ENCODE measurements at places on chromosomes 7 and 10. TPM values are rescaled to one million over a fixed set of nuclear protein-coding genes. Genes with fewer than 3 reads are reported as not detected.

DNA sequence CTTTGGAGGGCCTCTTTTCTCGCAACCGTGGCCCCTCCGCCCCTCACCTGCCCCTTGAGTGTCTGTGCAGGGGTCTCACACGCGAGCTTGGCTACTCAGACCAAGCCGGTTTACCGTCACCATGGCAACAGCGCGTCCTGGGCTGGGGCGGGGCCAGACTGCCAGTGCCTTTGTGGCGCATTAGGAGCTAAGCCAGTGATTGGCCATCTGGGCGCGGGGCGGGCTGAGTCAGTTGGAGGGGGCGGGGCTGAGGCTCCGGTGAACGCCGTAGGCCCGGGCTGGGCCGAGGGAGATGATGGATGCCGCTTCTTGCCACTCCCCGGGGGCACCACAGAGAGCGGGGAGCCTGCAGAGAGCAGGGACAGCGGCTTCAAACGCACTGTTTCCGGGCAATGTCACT lies 48.7 kb upstream of the FXYD4 start:
- H3K27ac ChIP-seq, result no peak overlapping the region
- peak; percentile 92 for DNase-seq
- no peaks in the 10 kb centered on the region for H3K27me3 ChIP-seq
- H3K4me1 ChIP-seq, result no peaks in the 10 kb centered on the region
- H3K4me3 ChIP-seq, result no peak overlapping the region
- no peaks in the 10 kb centered on the region for H3K36me3 ChIP-seq

DNA sequence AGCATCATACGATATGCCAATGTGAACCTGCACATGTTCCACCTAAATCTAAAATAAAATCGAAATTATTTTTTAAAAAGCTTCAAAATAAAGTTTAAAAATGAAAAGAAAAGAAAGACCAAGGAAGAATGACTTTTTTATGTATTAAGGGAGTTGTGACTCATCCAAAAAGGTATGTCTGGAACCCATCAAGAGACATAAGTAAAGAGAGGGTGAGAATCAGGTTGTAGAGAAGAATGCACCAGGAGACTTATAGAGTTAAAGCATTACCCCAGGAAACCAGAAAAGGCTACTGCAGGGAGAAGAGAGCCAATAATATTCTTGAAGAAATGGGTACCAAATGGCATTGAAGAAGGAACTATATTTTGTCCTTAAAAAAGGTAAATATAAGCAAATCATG lies 69.8 kb downstream of the CTTNBP2 start:
- H3K4me3 ChIP-seq, result no peak overlapping the region
- DNase-seq, result no peak
- no peaks in the 10 kb centered on the region for H3K4me1 ChIP-seq
- no peak overlapping the region for H3K27ac ChIP-seq
- no peaks in the 10 kb centered on the region for H3K27me3 ChIP-seq

DNA sequence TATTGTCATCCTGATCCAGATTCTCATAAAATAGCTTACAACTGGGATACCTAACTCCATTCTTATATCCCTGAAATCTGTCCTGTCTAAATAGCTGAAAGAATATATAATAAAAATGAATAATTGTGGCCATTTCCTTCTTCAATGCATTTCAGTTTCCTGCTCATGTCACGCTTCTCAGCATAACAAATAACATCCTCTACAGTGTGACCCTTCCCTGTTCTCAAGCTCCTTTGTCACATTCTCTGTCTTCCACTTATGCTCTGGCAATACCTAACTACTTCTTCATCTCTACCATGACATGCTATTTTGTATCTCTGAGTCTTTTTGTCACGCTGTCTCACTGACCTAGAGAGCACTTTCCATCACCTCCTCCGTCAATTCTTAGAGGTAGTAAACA lies 884.1 kb upstream of the LRRTM3 start:
- no peak overlapping the region for H3K4me3 ChIP-seq
- no peak for DNase-seq
- no peaks in the 10 kb centered on the region for H3K4me1 ChIP-seq
- no peaks in the 10 kb centered on the region for H3K36me3 ChIP-seq
- H3K27ac ChIP-seq, result no peak overlapping the region
- no peaks in the 10 kb centered on the region for H3K27me3 ChIP-seq

- H3K4me1 ChIP-seq, result peaks cover 18% of the 10 kb centered on the region
- H3K36me3 ChIP-seq, result no peaks in the 10 kb centered on the region
- no peaks in the 10 kb centered on the region for H3K27me3 ChIP-seq
- H3K27ac ChIP-seq, result no peak overlapping the region
- no peak for DNase-seq
- no peak overlapping the region for H3K4me3 ChIP-seq
Measured at GRCh38 chr7:159213253-159213652, 68.6 kb upstream of the VIPR2 start.

DNA sequence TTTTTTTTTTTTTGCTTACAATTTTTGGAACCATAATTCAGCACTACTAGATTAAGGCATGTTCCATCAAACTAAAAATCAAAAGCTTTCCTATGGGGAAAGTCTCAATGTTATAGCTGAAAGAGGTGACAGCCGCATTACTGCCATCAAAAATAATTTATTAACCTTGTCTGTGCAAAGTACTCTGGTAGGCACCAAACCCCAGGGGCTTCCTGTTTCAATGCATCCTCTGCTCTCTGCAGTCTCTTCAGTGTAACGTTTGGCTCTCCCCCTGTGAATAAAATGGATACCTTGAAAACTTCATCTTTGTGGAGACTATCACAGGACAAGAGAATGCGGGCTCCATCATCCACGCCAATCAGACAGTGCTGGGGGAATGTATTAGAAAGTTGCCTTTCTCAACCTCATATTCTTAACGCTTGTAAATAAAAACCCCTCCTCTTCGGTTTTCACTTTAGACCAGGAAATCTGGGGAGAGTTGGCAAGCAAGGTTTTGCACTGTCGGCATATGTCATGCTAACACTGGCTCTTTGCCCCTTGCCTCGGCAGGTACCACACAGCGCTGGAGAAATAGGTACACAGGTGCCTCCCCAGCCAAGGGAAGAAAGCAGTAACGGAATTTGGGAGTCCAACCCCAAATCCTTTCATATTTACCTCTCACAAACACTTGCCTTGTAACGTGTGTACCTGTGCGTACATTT lies 1.6 kb upstream of the NRG3 start:
- no peaks in the 10 kb centered on the region for H3K4me1 ChIP-seq
- H3K36me3 ChIP-seq, result no peaks in the 10 kb centered on the region
- no peak overlapping the region for H3K4me3 ChIP-seq
- H3K27ac ChIP-seq, result no peak overlapping the region
- H3K27me3 ChIP-seq, result no peaks in the 10 kb centered on the region

- DNase-seq, result no peak
- H3K4me1 ChIP-seq, result no peaks in the 10 kb centered on the region
- no peak overlapping the region for H3K27ac ChIP-seq
- H3K27me3 ChIP-seq, result no peaks in the 10 kb centered on the region
Measured at GRCh38 chr10:118914629-118915028, 114.9 kb upstream of the NANOS1 start.

- no peaks in the 10 kb centered on the region for H3K4me1 ChIP-seq
- H3K36me3 ChIP-seq, result no peaks in the 10 kb centered on the region
- H3K27ac ChIP-seq, result no peak overlapping the region
Measured at GRCh38 chr7:10537764-10538163, 435.9 kb upstream of the PHF14 start.

- DNase-seq, result no peak
- H3K27me3 ChIP-seq, result peaks cover 5% of the 10 kb centered on the region
- peaks cover 4% of the 10 kb centered on the region for H3K4me1 ChIP-seq
- H3K4me3 ChIP-seq, result no peak overlapping the region
- H3K36me3 ChIP-seq, result no peaks in the 10 kb centered on the region
- no peak overlapping the region for H3K27ac ChIP-seq
Measured at GRCh38 chr10:127850944-127851343, 41.8 kb downstream of the CLRN3 start.

- DNase-seq, result no peak
- H3K36me3 ChIP-seq, result no peaks in the 10 kb centered on the region
- H3K27ac ChIP-seq, result no peak overlapping the region
- no peaks in the 10 kb centered on the region for H3K4me1 ChIP-seq
- no peak overlapping the region for H3K4me3 ChIP-seq
Measured at GRCh38 chr7:35501681-35502080, 193.3 kb downstream of the HERPUD2 start.

GRCh38 chr7:27843584-27844305 lies 103.8 kb downstream of the TAX1BP1 start:
- H3K27ac ChIP-seq, result no peak overlapping the region
- no peaks in the 10 kb centered on the region for H3K27me3 ChIP-seq
- no peaks in the 10 kb centered on the region for H3K36me3 ChIP-seq

DNA sequence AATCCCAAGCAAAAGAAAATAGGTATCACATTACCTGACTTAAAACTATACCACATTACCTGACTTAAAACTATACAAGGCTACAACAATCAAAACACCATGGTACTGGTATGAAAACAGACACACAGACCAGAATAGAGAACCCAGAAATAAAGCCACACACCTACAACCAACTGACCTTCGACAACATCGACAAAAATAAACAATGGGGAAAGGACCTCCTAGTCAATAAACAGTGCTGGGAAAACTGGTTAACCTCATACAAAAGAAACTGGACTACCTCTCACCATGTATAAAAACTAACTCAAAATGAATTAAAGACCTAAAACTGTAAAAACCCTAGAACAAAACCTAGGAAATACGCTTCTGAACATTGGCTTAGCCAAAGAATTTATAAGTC lies 22.5 kb downstream of the SNX13 start:
- no peak for DNase-seq
- no peak overlapping the region for H3K4me3 ChIP-seq
- no peak overlapping the region for H3K27ac ChIP-seq
- H3K27me3 ChIP-seq, result no peaks in the 10 kb centered on the region
- peaks cover 21% of the 10 kb centered on the region for H3K4me1 ChIP-seq

DNA sequence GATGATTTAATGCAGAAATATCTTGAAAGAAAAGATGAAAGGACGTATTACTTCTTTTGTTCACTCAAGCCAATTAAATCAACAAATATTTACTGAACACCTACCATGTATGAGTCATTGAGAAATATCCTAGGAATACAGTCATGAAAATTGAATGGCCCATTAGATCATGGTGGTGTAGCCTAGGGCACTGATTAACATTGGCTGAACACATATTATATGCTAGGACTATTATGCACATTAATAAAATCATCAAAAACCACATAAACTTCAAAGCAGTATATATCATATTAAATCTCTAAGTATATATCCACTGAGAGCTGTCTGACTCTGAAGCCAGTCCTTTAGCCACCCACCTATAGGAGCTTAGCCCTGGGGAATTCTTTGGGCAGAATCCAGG lies 41.8 kb downstream of the FAM204A start:
- H3K27ac ChIP-seq, result no peak overlapping the region
- no peak overlapping the region for H3K4me3 ChIP-seq
- no peaks in the 10 kb centered on the region for H3K27me3 ChIP-seq
- H3K4me1 ChIP-seq, result no peaks in the 10 kb centered on the region

DNA sequence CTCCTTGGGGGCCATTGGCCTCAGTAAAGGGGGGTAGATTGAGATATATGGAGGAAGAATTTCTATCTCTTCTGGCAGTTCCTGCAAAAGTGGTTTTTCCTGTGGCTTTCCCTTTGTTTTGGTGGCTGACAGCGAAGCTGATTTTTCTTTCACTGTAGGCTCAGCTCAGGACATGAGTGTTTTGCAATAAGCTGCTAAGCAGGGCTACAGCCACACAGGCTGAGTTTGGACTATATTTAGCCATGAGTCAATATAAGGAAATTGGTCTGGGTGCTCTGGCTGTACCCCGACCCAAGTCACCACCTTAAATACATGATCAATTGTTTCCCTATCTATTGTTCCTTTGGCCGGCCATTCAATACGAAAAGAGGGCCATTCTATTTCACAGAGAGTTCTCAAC lies 212.7 kb upstream of the KCND2 start:
- H3K4me3 ChIP-seq, result no peak overlapping the region
- no peaks in the 10 kb centered on the region for H3K27me3 ChIP-seq
- no peaks in the 10 kb centered on the region for H3K36me3 ChIP-seq
- H3K27ac ChIP-seq, result no peak overlapping the region

- H3K4me1 ChIP-seq, result no peaks in the 10 kb centered on the region
- no peaks in the 10 kb centered on the region for H3K36me3 ChIP-seq
- H3K27me3 ChIP-seq, result no peaks in the 10 kb centered on the region
- no peak overlapping the region for H3K27ac ChIP-seq
- no peak for DNase-seq
Measured at GRCh38 chr7:114047889-114048288, 129.1 kb upstream of the PPP1R3A start.

DNA sequence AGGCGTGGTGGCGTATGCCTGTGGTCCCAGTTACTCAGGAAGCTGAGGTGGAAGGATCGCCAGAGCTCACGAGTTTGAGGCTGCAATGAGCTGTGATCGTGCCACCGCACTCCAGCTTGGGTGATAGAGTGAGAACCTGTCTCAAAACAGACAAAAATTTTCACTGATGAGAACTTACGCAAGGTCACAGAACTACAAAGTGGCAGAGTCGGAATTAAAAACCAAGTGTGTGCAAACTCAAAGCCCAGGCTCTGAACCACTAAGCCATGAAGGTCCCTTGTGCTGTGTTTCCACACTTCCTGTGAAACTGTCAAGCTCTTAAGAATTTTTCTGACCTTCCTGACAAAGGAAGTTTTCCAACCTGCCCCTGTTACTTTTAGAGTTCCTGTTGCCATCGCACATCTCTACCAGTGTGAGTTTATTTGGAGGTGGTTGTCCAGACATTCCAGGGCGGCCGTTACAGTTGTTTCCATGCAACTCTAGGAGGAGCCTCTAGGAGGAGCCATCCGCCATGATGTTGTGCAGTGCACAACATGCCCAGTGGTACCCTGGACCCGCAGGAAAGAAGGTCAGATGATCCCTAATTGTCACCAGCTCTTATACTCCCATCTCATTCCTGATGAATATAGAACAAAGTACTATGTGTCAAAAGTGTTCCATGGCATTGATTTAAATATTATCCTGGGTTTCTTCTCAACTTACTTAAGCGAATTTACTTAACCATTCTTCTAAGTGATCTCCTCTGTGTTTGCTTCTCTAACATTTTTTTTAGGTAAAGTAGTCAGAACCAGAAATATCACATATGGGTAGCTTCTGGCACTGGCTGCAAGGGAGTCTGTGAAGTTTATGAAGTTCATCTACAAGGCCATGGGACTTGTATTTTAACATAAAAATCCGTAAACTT lies 49.0 kb upstream of the LYZL1 start:
- H3K27ac ChIP-seq, result no peak overlapping the region
- DNase-seq, result no peak
- H3K4me1 ChIP-seq, result no peaks in the 10 kb centered on the region
- no peak overlapping the region for H3K4me3 ChIP-seq

- no peaks in the 10 kb centered on the region for H3K4me1 ChIP-seq
- DNase-seq, result no peak
- no peak overlapping the region for H3K27ac ChIP-seq
- no peaks in the 10 kb centered on the region for H3K27me3 ChIP-seq
Measured at GRCh38 chr10:3336673-3337293, 164.2 kb upstream of the PITRM1 start.

- H3K27me3 ChIP-seq, result no peaks in the 10 kb centered on the region
- no peak overlapping the region for H3K27ac ChIP-seq
- H3K4me3 ChIP-seq, result no peak overlapping the region
- H3K36me3 ChIP-seq, result no peaks in the 10 kb centered on the region
- DNase-seq, result no peak
- no peaks in the 10 kb centered on the region for H3K4me1 ChIP-seq
Measured at GRCh38 chr7:24501009-24501408, 72.2 kb upstream of the PALS2 start.

Gene HOXA2
- not detected for total RNA-seq

Gene KBTBD2
- total RNA-seq, result 21.8 TPM

Gene TRPV5
- not detected for total RNA-seq

Gene OR9A2
- total RNA-seq, result not detected

Gene NUTM2A
- total RNA-seq, result 0.48 TPM

Gene CTNNA3
- not detected for total RNA-seq

Gene WNT8B
- not detected for total RNA-seq

Gene ARHGEF35
- total RNA-seq, result 4.0 TPM

Gene CLDN15
- 20.3 TPM for total RNA-seq

Data from CD8-positive, alpha-beta memory T cell (primary cell).